ENCODE measurements at places on chromosomes 1 and 21.

DNA sequence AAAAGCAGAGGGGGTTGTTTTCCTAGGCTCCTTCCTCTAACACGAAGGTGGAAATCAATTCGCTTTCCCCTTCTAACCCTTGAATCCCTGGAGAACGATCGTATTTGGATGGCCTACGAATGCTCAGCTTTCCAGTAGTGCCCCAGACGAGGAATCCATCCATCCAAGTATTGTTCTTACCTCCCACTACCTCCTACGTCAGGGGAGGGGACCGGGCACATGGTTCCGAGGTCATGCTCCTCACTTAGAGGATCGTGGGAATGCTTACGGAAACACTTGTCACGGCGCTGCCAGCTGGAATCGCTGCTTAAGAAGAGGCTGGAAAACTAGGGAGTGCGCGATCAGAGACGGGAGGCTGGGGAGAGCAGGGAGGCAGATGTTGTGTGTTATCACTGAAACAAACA lies 47.4 kb downstream of the CAPZB start:
- no peak for DNase-seq

- DNase-seq = peak; percentile 49
Observed at GRCh38 chr1:16167331-16168143, 11.7 kb upstream of the EPHA2 start.

DNA sequence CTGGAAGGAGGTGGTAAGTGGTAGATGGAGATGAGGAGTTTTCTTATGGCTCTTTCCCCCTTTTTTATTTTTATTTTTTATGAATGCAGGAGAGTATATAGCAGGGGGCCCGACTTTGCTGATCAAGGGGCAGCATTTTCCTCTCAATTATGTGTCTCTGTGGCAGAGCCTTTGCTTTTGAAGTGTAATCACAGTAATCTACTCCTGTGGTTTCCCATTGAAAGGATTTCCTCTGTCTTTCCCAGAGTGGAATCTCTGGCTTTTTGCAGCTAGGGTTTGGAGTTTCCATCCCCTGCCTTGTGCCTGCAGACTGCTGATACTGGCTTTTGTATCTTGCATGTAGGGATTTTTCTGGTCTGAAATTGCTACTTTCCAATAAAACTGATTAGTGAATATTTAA lies 29.1 kb downstream of the ARID1A start:
- no peak for DNase-seq

DNA sequence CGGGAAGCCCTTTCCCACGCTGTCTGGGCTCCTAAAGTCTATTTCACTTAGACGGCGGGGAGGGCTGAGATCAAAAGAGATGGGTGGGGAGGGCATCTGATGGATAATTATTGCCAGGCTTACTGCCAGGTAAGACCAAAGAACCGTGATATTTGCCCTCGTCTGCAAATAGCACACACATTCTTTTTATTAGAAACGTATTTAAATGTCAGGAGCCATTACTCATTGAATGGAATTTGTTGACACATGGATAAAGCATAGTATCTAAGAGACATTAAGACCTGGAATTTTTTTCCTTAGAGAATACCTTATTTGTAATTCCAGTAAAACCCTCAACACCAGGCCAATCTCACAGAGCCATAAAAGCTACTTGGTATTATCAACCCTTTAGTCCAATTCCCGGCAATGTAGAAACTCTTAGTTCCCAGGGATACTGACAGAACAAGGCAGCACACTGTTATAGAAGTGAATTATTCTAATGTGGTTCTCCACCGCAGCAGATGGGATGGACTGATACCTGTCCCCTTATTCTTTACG lies 10.6 kb downstream of the URB1 start:
- no peak for DNase-seq

GRCh38 chr1:51281807-51282206 lies 45.7 kb downstream of the RNF11 start:
- no peak for DNase-seq

GRCh38 chr1:151509350-151510019 lies 1.7 kb upstream of the CGN start:
- DNase-seq = no peak

DNA sequence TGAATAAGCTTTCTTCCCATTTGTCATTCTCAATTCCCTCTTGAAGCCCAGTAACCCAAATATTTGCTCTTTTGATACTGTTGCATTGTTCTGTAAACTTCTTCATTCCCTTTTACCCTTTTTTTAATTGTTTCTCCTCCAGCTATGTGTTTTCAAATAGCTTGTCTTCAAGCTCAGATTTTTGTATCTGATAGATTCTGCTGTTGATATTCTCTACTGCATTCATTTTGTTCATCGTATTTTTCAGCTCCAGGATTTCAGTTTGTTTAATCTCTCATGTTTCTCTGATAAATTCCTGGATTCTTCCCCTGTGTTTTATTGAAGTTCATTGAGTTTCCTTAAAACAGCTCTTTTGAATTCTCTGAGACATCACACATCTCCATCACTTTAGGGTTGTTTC lies 51.8 kb downstream of the PKN2 start:
- DNase-seq = no peak

DNA sequence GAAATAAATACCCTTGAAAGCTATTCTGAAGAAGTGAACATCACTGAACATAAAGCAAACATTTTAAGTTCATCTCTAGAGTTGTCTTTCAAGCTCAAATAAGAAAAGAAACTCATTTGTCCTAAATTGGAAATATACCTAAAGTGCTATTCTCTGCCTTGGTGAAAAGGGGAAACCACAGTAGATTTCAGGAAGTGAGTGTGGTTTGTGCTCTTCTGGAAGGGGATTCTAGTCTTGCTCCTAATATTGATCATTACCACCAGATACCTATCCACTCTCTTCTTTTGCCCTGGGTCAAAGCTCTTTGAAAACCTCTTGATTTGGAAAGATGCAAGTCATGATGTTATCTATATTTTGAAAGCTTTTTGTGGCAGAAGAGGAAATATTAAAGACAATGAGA lies 798.1 kb downstream of the ADGRL2 start:
- no peak for DNase-seq

GRCh38 chr1:233277637-233278606 lies 17.6 kb downstream of the PCNX2 start:
- no peak for DNase-seq

GRCh38 chr1:6519935-6520671 lies 28.6 kb upstream of the PLEKHG5 start:
- no peak for DNase-seq

DNA sequence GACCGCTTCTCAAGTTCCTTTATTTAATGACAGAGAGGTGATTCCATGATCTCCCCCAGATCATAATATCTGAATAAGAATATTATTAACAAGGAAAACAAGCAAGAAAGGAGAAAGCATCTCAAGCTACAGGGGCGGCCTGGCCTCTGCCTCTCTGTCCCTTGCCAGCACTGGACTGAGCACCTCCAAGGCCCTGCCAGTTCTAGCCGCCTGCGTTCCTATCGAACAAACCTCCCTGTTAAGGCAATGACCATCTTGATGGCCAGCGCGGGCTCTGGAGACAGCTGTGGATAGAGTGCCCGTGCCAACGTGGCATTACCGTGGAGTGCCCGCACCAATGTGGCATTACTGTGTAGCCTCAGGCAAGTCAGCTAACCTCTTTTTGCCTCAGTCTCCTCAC lies 84.8 kb downstream of the NPHP4 start:
- DNase-seq = no peak

DNA sequence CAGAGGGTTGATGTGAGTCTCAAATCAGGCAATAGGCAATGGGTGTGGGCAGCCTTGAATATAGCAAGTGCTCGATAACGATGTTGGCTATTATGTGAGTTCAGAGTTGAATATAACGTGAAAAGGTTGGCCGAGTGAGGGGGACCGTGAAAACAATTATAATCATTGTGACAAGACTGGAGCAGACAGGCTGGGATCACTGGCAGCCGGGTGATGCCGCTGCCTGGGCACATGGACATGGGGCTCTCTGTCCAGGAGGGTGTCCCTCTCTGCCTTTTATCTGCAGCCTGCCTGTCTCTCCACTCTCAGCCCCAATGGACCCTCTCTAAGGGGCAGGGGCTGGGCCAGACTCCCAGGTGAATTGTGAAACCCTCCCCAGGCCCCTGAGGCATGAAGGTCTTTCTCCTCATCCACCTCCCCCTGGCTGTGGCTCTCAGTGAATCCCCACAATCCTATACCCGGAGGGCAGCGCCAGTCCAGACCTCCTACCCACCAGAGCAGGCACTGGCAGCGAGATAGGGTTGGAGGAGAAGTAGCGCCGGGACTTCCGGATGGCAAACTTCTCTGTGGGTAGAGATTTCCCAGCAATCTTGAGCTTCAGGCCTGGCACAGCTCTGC lies 36.4 kb downstream of the TTC39A start:
- DNase-seq = no peak

DNA sequence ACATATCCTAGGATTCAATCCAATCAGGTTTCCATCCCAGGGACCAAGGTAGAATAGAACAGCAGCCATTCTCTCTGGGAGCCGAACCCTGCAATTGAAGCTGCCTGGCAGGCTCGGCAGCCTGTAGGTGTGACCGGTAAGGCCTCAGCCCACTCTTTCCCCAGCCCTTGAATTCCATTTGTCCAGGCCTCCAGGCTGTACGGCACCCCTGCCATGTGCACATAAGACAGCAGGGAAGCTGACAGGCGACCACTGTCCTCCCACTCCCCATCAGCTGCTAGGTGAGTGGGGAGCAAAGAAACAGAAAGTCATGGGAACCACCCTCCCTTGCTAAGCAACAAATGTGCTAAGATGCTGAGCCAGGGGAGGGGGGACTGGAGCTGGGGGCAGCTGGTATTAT lies 23.0 kb downstream of the OPTC start:
- no peak for DNase-seq

GRCh38 chr1:154607106-154607608 lies 829 bp downstream of the ADAR start:
- no peak for DNase-seq

GRCh38 chr1:218274511-218274910 lies 10.6 kb upstream of the RRP15 start:
- no peak for DNase-seq

- DNase-seq = no peak
Observed at GRCh38 chr1:170634293-170634692, 29.6 kb upstream of the PRRX1 start.

- DNase-seq = no peak
Observed at GRCh38 chr1:229856009-229856650, 210.9 kb upstream of the GALNT2 start.

GRCh38 chr1:162139211-162139610 lies 69.7 kb downstream of the NOS1AP start:
- no peak for DNase-seq

DNA sequence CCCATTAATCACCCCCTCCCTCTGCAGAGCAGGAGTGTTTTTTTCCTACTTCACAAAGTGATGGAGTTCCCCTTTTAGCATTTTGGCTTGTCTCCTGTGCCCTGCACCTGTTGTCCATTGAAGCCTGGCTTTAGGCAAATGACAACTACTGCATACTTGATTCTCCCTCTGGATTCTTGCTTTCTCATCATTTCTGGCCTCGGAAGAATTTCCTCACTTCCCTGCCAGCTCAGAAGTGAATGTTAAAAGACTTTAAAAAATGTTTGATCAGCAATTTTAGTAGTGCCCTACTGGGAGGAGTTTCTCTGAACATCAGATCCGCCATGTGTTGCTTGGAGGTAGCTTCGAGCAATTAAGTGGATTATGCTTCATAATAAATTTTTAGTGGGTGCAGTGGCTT lies 28.1 kb downstream of the RCOR3 start:
- no peak for DNase-seq

- DNase-seq = no peak
Observed at GRCh38 chr1:176925223-176925622, 239.3 kb downstream of the ASTN1 start.

- no peak for DNase-seq
Observed at GRCh38 chr1:118618618-118619340, 369.4 kb downstream of the TBX15 start.

DNA sequence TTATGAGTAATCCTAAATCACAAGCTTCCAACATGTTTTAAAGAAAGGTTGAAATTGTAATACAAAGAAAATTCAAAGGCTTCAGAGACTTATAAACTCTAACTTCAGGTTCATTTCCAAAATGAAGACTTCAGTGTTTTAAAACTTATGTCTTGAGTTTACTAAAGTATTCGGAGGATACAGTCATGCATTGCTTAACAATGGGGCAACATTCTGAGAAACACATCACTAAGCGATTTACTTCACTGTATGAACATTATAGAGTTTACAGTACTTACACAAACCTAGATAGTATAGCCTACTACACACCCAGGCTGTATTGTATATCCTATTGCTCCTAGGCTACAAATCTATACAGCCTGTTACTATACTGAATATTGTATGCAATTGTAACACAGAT lies 38.3 kb downstream of the CEP170 start:
- DNase-seq = no peak

DNA sequence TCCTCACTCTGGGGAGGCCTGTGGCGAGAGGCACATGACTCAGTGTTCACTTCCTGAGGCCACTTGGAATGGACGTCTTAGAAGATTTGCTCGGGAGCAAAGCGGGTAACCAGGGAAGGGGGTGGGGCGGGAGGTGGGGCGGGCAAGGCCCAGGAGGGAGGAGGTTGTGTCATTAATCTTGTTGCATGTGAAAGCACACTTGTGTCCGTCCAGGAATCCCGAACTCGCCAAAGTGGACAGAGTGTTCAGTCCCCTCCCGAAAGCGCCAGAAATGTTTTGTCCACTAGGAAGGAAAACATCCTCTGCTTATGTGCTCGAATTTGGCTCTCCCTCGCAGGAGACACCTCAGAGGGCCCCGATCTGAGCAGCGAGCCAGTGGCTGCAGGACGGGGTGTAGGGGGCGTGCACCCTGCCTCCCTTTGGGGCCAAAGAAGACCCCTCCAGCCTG lies 84.2 kb downstream of the SPSB1 start:
- no peak for DNase-seq

GRCh38 chr1:2018217-2019171 lies 651 bp upstream of the GABRD start:
- no peak for DNase-seq

- no peak for DNase-seq
Observed at GRCh38 chr1:193221651-193222050, 35.2 kb upstream of the B3GALT2 start.

- DNase-seq = no peak
Observed at GRCh38 chr21:44987301-44987885, 47.6 kb downstream of the SLX9 start.

- no peak for DNase-seq
Observed at GRCh38 chr1:40058453-40059337, 18.2 kb downstream of the CAP1 start.

- no peak for DNase-seq
Observed at GRCh38 chr1:215584389-215584788, 17.3 kb downstream of the KCTD3 start.

DNA sequence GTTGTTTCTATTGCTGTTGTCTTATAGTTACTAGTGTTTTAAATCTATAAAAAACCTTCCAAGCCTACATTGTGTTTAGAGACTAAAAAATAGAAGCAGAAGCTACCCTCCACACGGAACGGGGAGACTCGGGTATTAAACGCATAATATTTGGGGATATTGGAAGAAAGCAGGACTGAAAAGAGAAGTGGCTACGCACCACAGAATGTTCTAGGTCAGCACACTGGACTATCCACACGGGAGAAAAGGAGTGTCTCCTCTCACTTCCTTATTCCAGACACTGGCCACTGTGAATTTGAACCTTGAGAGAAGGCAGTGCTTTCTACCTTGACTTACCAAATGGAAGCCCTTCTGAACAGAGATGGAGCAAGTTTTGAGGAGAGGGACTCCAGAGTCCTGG lies 1.0 kb upstream of the OR10J4 start:
- no peak for DNase-seq

- DNase-seq = no peak
Observed at GRCh38 chr1:12591267-12591938, 26.6 kb downstream of the DHRS3 start.

GRCh38 chr1:173015629-173016028 lies 35.1 kb downstream of the TNFSF18 start:
- no peak for DNase-seq

Measured in stimulated activated CD4-positive, alpha-beta T cell treated with anti-CD3 and anti-CD28 coated beads, Interleukin-15, amount 100 ng/mL, for 1 hour (primary cell).